ENCODE measurements at places on chromosomes 1 and 21. TPM values are rescaled to one million over a fixed set of nuclear protein-coding genes. Genes with fewer than 3 reads are reported as not detected.

Gene DVL1
- total RNA-seq, result 29.1 TPM

Gene LIN9
- 13.3 TPM for total RNA-seq

Gene CD52
- 1,112 TPM for total RNA-seq

Gene LCE6A
- total RNA-seq, result not detected

Gene CFAP74
- not detected for total RNA-seq

Gene DCDC2B
- total RNA-seq, result not detected

Gene CD1E
- not detected for total RNA-seq

Gene LAMC1
- total RNA-seq, result not detected

Gene AQP10
- total RNA-seq, result not detected

Gene LRRC3
- 3.2 TPM for total RNA-seq

Gene OR2T12
- not detected for total RNA-seq

Gene VSIG8
- not detected for total RNA-seq

Gene FOXD2
- total RNA-seq, result 0.24 TPM

Gene RGSL1
- not detected for total RNA-seq

Gene OLIG2
- not detected for total RNA-seq

Gene XCL2
- total RNA-seq, result 41.8 TPM

Gene LCE2A
- total RNA-seq, result not detected

Gene WDR64
- total RNA-seq, result 0.21 TPM

Gene AJAP1
- total RNA-seq, result not detected

Gene PTPN22
- total RNA-seq, result 74.8 TPM

Gene CHD5
- total RNA-seq, result 0.23 TPM

Gene TNFRSF4
- 2.9 TPM for total RNA-seq

Gene GJA9
- total RNA-seq, result not detected

Gene S100A14
- not detected for total RNA-seq

Gene ETV3L
- total RNA-seq, result not detected

Gene DNM3
- 1.6 TPM for total RNA-seq

Gene PALMD
- total RNA-seq, result not detected

Gene PTAFR
- total RNA-seq, result 0.47 TPM

Gene SLC35E2B
- 40.7 TPM for total RNA-seq

Gene DYNLT5
- not detected for total RNA-seq
